ENCODE measurements at places on chromosomes 1 and 21. TPM values are rescaled to one million over a fixed set of nuclear protein-coding genes. Genes with fewer than 3 reads are reported as not detected.

- DNase-seq = no peak
These were observed 44.0 kb downstream of the JAK1 start for GRCh38 chr1:64922336-64922735.

DNA sequence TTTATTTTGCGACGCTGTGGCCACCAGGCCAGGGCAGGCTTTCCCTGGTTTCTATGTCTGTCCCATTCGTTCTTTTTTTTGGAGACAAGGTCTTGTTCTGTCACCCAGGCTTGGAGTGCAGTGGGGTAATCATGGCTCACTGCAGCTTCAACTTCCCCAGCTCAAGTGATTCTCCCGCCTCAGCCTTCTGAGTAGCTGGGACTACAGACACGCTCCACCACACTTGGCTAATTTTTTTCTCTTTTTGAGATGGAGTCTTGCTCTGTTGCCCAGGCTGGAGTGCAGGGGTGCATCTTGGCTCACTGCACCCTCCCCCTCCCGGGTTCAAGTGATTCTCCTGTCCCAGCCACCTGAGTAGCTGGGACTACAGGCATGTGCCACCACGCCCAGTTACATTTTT is 43.4 kb upstream of the WNT4 start:
- DNase-seq = no peak

DNA sequence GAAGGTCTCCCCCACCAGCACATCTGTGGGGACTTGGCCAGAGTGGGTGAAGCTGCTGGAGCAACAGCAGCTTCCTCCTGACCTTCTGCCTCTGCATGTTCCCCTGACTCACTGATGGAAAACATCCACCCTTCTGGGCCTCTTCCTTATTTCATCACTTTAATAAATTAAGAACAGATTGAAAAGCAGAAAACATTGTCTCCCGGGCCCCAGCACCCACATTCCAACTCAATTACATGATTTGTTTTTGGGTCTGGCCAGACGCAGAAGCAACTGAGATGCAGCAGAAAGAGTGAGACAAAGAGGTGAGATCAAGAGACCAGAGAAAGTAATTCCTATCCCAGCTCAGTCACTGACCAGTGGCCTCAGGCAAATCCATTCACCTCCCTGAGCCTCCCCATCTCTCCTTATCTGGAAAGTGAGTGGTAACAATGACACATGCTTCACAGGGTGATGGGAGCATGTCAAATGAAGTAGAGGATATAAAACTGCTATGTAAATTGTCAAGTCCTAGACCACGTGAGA is 157.1 kb downstream of the ELAVL4 start:
- peak; percentile 14 for DNase-seq

The NUP210L gene
- under 0.01 TPM for total RNA-seq

DNA sequence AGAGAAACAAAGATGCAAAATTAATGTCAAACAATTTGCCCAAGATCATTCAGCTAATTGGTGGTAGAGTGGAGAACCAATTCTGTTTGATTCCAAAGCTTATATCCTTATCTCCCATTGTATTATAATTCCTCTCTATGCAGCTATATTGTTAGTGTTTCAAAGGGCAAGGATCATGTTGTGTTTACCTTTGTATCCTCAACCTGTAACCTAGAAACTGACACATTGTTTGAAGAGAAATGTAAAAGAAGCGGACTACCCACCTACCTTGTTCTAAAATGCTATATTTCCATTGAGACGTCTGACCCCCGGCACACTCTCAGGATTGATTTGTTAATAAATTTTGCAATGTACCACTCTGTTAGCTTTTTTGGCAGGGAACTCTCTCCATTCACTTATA is 9.3 kb downstream of the RAVER2 start:
- no peak for DNase-seq

GRCh38 chr1:21000245-21000594 is 176.5 kb downstream of the EIF4G3 start:
- DNase-seq = no peak

DNA sequence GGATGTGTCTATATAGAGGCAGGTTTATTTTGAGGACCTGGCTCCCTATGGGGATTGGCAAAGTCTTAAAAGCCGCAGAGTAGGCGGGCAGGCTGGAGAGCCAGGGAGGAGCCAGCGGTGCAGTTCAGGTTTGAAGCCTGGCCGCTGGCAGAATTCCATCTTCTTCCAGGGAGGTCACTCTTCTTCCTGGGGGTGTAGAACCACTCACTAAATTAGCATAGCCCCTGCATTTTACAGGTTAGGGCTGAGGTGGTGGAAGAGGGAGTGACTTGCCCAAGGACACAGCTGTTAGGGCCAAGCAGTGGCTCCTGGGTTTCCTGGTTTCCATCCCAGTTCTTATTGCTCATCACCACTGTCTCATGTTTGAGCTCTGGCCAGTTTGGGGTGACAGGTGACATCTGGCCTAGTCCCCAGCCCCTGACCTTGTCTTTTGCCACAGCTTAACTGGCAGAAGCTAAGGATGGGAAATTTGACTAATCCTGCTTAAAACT is 1.4 kb downstream of the PINK1 start:
- DNase-seq = peak; percentile 52
